Pancreas (tissue), 10 donors: ENCODE measurements at places on chromosomes 11 and 22. TPM values are rescaled to one million over a fixed set of nuclear protein-coding genes. Genes with fewer than 3 reads are reported as not detected.
A peak's percentile ranks its signal among the peaks of the same experiment; 100 is the strongest.

Gene RAPSN
- 0.28 TPM for total RNA-seq

Gene ART1
- total RNA-seq: not detected

Gene OR4A15
- total RNA-seq: not detected

Gene BATF2
- 5.7 TPM for total RNA-seq

Gene VPREB3
- not detected for total RNA-seq

GRCh38 chr11:27398400-27398770 is 35.4 kb upstream of the CCDC34 start:
- no peak for DNase-seq

GRCh38 chr22:44453441-44454112 is 44.5 kb downstream of the RTL6 start:
- no peak for DNase-seq

DNA sequence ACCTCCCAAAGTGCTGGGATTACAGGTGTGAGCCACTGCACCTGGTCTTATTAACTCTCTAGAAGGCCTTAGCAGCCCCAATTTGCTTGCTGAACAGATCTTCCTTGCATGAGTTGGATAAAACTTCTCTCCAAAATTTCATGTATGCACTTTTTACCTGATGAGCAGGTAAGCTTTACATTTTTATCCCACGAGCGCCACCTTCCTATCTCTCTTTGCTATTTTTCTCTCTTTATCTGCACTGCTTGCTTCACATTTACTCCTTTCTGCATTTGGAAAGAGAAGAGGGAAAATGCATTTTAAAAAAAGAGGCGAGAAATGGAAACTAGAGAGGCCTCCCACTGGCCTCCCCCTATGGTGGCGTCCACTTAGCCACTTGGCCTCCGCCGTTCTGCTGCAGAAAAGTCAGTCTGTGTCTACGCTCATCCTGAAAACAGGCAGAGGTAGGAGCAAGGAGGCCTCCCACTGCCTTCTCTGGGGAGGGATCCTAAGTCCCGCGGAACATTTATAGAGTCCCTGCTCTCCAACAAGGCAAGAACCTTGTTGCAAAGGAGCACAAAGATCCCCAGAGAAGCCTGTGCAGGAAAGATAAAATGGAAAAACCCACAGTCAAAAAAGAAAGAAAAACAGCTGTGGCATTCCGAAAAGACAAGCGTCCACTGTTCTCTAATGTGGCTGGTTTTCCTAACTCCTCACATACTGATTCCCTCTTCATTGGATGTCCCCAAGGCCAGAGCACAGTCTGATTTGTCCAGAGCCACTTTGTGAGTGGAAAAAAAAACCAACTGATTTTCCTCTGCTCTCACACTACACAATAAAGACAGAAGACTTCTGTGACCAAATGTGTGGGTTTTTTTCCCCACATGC is 62.2 kb upstream of the INCENP start:
- DNase-seq: no peak

DNA sequence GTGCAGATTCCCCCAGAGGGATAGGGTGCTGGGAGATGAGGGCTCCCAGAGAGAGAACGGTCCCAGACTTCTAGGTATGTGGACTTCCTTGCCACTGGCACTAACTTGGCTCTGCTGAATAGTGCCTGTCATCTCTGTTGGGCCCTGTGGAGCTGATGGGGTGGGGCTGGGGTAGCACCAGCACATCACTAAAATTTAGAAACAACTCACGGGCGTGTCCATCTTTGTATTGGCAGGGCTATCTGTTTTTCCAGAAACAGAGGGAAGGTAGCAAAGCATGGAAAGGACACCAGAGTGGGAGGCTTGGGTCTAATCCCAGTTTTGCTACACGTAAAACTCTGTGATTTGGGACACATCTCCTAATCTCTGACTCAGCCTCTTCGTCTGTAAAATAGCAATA is 25.8 kb downstream of the SWAP70 start:
- DNase-seq: no peak

GRCh38 chr22:18075720-18076497 is 1.9 kb upstream of the PEX26 start:
- peak; percentile 58 for DNase-seq

DNA sequence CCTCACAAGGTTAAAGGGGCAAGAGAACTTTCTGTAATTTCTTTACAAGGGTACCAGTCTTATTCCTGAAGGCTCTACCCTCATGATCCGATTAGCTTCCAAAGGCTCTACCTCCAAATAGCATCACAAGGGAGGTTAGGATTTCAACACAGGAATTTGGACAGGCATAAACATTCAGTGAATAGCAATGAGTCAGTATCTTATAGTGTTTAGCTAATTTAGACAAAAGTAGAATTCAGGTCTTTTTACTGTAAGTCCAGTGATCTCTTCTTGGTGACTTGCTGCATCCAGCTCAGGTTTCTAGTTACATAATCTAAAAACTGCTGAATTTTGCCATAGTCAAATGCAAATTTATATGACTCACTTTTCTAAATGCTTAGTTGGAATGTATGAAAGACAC is 1995.6 kb upstream of the RAG2 start:
- DNase-seq: no peak

GRCh38 chr11:132060567-132060966 is 690.2 kb downstream of the NTM start:
- no peak for DNase-seq
